Renal pelvis (tissue), 12 donors: ENCODE measurements at places on chromosomes 1 and 21. TPM values are rescaled to one million over a fixed set of nuclear protein-coding genes. Genes with fewer than 3 reads are reported as not detected.

TBX19 gene
- 3.7 TPM for polyA plus RNA-seq

- DNase-seq = peak; percentile 34
These were observed 1.6 kb upstream of the DNMT3L start for GRCh38 chr21:44263221-44263760.

- DNase-seq = no peak
These were observed 209.2 kb upstream of the ZC3H12A start for GRCh38 chr1:37265156-37265555.

GRCh38 chr21:44285138-44285992, at the start of gene AIRE:
Gene AIRE, plus strand, starts transcription at chr21:44285876. Its CDS starts 131 bp downstream, at chr21:44286007.
- DNase-seq = no peak

DNA sequence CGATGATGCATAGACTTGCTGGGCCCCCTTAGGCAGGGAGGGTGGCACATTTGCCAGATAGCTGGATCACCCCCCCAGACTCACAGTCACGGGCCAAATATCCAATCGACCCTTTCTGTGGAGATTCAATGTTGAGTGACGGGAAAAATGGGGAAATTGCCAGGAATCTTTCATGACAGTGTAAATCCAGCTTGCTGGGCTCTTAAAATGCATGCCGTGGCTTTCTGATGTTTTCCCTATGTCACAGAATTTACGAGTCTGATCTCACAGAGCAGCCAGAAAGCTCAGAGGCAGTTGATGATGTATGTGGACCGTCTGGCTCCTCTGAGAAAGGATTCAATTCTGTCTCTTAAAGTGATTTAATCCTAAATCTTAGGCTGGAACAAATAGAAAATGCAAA, 150.1 kb upstream of the ZNF644 start:
- DNase-seq = peak; percentile 80

GRCh38 chr1:107548276-107548675, 407.4 kb downstream of the NTNG1 start:
- DNase-seq = no peak

- no peak for DNase-seq
These were observed 11.9 kb downstream of the MX2 start for GRCh38 chr21:41373763-41374162.

DNA sequence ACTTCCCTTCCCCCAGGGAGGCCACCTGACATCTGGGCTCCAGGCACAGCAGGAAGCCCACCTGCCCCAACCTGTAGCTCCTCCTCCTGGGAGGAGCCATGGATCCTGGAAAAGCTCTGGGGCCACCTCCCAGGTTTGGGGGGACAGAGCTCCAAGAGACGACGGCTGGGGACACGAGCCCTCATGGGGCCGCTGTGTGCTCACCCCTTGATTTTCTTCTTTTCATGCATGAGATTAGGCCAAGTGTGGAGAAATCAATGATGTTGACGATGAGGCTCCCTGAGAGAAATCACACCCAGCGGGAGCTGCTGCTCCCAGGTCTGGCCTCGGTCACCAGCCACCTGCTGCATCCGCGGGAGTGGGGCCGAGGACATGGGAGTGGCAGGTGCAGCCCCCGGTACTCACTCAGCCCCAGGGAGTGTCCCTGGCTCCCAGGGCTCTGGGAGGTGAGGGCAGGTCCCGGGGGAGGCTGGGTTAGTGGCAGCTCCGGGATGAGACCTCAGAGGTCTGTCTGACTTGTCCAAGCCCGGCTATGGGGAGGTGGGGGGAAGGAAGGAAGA, 8.7 kb downstream of the TNFRSF14 start:
- DNase-seq = no peak

DYRK3 gene
- polyA plus RNA-seq = 8.2 TPM
